ENCODE measurements at places on chromosomes 5 and 9.

DNA sequence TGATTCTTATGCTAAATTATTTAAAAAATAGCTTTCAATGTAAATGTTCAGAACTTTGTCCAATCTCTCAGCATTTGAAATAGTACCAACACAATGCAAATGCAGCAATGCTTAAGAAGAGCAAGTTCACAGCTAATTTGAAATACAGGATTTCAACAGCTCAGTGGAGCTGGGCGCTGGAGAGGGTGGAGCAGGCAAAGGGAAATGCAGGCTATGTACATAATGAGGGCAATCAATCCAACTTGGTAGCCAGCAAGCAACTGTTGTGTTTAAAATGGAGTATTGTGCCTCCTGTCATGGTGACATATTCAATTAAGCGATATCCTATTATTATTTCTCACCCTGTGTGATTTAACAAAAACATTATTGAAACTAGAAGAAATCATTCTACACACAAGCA lies 568.8 kb downstream of the PSAT1 start:
- no peak for DNase-seq

- DNase-seq = no peak
Observed at GRCh38 chr5:146796911-146797310, 81.6 kb downstream of the PPP2R2B start.

- DNase-seq = no peak
Observed at GRCh38 chr5:11415751-11416150, 488.5 kb downstream of the CTNND2 start.

GRCh38 chr5:122565331-122565730 lies 209.5 kb upstream of the SNX2 start:
- DNase-seq = no peak

GRCh38 chr9:69421908-69422801 lies 97.1 kb downstream of the ENTREP1 start:
- DNase-seq = peak; percentile 38

GRCh38 chr9:77947651-77948050 lies 84.0 kb downstream of the GNAQ start:
- no peak for DNase-seq

DNA sequence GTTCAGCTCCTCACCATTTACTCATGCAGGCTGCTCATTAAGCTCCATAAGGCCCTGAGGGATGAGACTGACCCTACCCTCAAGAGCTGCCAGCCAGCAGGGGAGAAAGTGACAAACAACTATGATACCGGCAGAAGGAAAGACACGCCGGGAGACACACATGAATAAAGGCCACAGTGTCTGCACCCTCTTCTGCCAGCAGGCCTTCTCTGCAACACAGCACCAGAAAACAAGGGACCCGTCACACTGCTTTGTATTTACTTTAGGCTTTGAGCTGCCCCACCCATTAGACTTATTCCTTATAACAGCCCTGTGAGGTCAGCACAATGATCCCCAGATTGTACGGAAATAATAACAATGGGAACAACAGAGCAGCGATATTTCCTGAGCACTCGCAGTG lies 7.2 kb downstream of the GABBR2 start:
- no peak for DNase-seq

GRCh38 chr9:130634191-130634768 lies 30.1 kb upstream of the PRDM12 start:
- DNase-seq = no peak

All from DND-41 (cell line).